AG10803 (cell line): ENCODE measurements at places on chromosomes 5 and 9.

GRCh38 chr5:150538007-150538917 is 30.3 kb downstream of the NDST1 start:
- DNase-seq: peak; percentile 72

DNA sequence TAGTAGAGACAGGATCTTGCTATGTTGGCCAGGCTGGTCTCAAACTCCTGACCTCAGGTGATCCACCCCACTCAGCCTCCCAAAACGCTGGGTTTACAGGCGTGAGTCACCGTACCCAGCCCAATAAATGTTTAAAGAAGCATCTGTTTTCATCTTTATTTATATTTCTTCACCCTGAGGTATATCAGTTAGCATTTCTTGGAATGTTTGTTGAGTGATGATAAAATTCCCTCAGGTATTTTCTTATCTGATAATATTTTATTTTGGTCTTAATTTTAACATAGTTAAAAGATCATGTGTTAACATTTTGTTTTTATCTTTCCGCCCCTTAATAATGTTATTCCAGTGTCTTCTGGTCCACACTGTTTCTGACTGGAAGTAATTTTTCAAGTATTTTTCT is 839.6 kb upstream of the CDH10 start:
- DNase-seq: no peak

DNA sequence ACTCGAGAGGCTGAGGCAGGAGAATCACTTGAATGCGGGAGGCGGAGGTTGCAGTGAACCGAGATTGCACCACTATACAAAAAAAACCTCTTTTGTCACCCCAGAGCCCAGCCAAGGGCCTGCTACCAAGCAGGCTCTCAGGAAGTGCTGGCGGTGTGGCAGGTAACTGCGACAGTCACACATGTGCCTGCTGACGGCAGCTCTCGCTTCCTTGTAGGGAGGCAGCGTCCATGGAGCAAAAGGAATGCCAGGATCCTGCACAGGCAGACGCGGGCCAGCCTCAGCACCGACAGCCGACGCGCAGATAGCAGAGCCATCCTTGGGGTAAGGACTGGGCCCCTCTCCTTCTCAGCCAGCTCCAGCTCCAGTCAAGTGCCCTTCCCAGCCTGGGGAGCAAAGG is 3.9 kb downstream of the LRRC8A start:
- no peak for DNase-seq

DNA sequence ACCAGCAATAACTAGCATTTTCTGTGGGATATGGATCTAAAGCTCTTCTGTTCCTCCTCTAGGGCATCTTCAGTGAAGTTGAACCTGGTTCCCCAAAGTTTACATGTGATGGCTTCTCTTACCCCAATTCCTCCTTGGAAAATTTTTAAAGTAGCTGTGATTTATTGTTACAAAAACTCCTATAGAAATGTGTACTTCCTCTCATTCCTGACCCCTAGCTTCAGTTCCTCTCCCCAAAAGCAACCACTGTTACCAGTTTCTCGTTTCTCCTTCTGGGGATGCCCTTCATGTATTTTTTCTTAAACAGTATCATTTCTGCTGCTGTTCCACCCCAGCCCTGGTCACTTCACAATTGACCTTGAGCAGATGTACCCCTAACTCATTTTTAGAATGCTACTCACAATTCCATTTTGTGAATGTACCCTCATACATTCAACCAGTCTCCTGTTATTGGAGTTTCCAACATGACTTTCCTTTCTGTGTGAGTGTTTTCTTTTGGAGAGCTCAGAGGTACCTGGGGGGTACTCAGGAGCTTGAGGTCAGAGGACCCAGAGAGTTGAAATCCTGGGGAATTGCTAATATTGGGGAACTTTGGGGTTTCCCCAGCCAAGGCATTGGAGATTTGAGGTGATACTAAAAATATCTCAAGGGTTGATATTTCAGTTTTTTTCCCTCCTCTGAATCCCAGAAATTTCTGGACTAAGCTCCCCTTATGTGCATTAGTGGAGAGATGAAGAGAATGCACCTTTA is 18.6 kb upstream of the GLRX start:
- no peak for DNase-seq

DNA sequence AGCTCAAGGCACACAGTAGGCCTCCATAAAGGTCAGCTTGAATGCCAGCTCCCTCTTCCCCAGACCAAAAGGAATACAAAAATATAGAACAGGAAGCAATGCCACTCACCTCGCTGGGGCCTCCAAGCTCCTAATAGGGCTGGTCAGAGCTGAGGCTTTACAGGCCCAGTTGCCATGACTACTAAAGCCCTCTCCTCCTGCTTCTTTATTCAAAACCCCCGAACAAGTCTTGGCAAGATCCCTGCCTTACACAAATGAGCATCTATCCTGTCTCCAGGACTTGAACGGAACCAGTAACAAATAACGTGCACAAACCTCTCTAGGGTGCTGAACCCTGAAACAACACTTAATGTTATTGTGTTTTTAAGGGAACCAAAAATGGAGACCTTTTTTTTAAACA is 136.3 kb downstream of the SIL1 start:
- DNase-seq: no peak

GRCh38 chr5:110865400-110866094 is 126.7 kb downstream of the SLC25A46 start:
- DNase-seq: peak; percentile 2

GRCh38 chr9:73684601-73685000 is 532.9 kb downstream of the ANXA1 start:
- DNase-seq: no peak

- DNase-seq: peak; percentile 85
Observed at GRCh38 chr9:18442629-18443491, 31.1 kb upstream of the ADAMTSL1 start.

DNA sequence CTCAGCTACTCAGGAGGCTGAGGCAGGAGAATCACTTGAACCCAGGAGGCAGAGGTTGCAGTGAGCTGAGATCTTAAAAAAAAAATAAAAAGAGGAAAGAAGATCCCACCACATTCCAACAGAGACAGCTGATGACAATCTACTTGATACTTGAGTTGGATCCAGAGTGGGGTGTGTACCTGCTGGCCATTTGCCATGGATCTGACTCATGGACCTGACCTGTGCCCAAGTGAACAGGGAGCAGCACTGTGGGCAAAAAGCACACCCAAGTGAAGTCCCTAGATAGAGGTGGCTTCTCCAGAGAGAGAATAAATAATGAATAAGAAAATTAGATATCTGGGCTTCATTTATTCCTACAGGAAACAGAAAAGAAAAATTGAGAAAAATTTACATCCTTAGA is 81.2 kb upstream of the MIER3 start:
- DNase-seq: no peak

GRCh38 chr9:109894921-109895758 is 115.1 kb downstream of the PALM2AKAP2 start:
- DNase-seq: peak; percentile 62

DNA sequence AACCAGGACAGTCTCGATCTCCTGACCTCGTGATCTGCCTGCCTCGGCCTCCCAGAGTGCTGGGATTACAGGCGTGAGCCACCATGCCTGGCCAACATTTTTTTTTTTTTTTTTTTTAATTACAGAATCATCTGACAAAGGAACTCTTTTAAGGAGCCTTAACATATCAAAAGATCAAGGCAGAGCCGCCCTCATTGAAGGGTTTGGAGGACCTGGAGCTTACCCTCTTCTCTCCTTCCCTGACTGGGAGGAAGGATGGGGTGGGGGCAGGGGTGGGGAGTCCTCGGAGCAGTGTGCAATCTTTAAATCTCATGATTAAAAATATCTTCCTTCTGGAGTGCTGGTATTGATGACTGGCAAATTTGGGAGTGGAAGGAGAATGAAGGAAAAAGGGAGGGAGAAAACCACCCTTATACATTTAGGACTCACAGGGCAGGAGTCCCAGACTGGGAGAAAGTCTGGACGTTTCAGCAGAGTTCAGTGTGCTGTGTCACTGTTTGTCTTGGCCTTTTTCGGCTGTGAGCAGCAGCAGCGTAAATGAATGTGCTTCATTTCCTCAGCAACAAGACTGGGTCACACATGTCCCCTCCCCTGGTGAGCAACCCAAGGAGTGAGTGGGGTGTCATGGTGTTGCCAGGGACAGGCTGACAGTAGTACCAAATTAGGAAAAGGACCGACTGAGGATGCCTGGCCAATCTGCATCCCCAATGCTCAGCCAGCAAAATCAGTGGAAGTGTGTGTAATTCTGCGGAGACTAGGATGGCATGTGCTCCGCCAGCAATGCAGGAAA is 115.3 kb upstream of the BNC2 start:
- DNase-seq: peak; percentile 76
